T-helper 2 cell (primary cell): ENCODE measurements at places on chromosomes 1 and 21.

- peak; percentile 23 for DNase-seq
Observed at GRCh38 chr1:212606395-212607205, 2.0 kb upstream of the ATF3 start.

- no peak for DNase-seq
Observed at GRCh38 chr1:23506376-23507107, 22.6 kb upstream of the ASAP3 start.

DNA sequence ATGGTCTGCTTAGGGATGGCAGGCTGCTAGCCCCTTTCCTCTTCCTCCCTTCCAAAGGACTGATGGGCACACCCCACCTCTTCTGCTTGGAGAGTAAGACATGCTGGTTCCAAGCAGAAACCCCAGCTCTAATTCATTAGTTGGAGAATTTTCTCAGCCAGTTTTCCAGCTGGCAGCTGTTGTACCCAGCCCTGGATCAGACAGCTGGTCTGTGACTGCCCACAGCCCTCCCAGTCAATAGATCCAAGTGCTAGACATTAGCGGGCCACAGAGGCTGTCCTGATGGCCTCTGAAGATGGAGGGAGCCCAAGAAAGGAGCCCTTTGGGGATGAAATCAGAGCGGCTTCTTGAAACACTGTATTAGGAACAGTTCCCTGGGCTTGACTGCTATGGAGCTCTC, 35.8 kb downstream of the ACOT11 start:
- no peak for DNase-seq

DNA sequence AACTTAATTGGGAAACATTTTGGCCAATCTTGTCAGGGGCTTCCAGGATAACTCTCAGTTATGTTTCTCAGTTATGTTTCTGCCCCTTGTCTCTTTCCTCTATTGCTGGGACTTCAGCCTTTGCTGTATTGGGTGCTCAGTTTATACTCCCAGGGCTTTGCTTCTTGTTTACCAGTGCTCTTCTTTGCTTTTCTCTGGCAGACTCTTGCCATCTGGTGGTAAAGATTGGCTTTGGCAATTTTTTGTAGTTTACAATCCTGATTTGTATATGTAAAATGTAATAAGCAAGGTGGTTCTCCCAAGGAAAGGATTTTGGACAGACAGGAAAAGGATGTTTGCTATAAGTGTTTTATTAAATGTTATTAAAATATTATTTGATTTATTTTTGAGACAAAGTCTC, 37.9 kb downstream of the FABP3 start:
- no peak for DNase-seq

GRCh38 chr1:25806418-25806817, 6.4 kb downstream of the SELENON start:
- DNase-seq, result no peak

- DNase-seq, result no peak
Observed at GRCh38 chr1:115327270-115327669, 10.8 kb downstream of the NGF start.

GRCh38 chr1:220239213-220239612, 33.0 kb downstream of the RAB3GAP2 start:
- DNase-seq, result no peak

DNA sequence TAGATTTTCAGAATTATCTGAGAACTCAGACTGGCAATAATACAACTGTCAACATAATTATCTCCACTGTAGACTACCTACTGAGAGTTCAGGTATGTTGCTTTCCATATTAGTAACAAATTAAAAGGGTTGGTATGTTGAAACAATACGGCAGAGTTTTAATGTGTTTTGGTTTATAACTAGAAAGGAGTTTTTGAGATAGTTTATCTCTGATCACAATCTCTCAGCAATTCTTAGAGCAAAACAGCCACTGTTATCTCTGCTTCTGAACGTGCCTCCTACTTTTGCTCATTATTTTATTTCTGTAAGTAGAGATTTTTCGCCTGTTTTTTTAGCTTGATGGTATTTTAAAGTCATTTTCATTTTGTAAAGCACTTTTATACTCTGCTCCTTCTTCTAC, 118.7 kb downstream of the ZP4 start:
- DNase-seq, result no peak

- no peak for DNase-seq
Observed at GRCh38 chr1:212515329-212515760, 82.6 kb downstream of the NENF start.

DNA sequence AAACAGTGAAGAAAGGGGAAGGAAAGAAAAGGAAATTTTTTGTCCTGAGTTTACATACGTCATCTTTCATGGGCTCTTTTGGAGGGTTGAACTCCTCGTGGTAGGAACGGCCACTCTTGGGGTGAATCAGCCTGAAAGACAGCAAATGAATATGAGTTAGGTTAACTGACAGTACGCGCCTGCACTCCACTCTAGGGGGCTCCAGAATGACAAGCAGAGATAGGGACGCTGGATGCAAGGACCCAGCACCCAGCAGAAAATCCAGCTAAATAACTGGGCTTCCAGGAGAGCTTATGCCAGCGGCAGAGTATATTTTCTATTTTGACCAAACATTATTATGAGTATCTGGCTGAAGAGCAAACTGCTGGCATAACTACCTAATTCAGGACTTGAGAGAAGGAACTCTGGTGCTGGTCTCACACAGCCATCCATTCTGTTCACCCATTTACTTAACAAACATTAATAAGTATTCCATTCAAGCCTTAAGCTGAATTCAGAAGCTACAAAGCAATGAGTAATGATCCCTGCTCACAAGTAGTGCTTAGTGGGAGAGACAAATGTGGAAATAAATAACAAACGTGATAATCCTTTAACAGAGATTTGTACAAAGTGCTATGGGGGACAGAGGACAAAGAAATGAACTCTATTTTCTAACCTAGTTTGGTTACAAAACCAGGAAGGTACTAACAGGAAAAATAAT, 22.1 kb downstream of the AK2 start:
- no peak for DNase-seq

GRCh38 chr1:184615301-184615700, 139.4 kb downstream of the EDEM3 start:
- DNase-seq, result no peak

DNA sequence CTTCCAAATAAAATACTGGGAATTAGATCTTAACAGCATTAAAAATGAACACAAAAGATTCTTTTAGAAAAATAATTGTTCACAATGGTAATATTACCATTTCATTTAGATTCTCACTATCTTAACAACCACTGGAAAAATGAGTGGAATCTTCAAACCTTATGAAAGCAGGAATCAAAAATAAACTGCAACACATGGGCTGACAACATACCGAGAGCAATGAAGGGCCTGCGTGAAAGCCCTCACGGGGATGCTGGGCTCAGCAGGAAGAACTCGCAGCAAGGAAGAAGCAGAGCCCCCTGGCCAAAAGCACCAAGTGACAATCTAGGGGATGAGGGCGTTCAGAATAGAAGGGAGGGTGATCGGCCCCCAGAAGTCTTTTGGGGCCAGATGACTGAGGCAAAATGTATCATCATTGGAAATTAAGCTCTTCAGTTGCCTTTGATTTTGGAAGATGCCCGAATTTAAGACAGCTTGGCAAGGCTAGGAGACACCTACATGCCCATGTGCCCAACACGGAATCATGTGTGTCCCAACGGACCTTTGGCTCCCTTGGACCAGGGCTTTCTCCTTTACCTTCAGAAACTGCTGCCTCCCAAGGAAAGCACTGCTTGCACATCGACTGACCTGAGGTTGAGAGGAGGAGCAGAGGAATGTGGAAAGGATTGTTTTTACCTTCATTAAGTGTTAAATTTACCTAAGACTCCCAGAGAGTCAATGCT, 103.9 kb downstream of the TGFBR3 start:
- no peak for DNase-seq

- no peak for DNase-seq
Observed at GRCh38 chr1:201001962-201002361, 21.6 kb downstream of the KIF21B start.

DNA sequence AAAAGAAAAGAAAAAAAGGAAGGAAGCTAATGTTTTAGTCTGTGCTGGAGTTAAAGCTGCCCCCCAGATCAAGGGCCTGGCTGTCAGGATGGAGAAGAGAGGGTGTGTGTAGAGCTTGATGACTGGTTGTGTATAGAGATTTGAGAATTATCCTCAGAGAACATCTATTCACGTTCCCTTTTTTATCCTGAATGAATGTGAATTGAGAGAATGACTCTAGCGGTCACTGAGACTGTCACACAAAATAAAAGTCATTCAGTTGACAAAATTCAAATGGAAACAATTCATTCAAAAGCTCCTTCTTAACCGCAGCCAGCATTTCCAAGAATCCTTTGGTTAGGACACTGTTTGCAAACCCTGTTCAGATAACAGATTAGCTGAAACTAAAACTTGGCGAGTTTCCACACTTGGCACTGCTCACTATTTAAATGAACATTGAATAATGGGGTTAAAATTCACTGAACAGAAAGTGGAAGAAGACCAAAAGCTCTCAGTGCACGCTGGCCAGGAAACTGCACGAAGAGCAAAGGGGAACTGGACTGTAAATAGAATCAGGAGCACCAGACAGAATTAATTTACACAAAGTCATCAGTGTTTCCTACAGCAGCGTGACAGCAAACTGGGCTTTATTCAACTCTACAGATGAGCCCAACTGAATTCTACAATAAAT, 13.6 kb upstream of the FAM89A start:
- DNase-seq, result no peak

DNA sequence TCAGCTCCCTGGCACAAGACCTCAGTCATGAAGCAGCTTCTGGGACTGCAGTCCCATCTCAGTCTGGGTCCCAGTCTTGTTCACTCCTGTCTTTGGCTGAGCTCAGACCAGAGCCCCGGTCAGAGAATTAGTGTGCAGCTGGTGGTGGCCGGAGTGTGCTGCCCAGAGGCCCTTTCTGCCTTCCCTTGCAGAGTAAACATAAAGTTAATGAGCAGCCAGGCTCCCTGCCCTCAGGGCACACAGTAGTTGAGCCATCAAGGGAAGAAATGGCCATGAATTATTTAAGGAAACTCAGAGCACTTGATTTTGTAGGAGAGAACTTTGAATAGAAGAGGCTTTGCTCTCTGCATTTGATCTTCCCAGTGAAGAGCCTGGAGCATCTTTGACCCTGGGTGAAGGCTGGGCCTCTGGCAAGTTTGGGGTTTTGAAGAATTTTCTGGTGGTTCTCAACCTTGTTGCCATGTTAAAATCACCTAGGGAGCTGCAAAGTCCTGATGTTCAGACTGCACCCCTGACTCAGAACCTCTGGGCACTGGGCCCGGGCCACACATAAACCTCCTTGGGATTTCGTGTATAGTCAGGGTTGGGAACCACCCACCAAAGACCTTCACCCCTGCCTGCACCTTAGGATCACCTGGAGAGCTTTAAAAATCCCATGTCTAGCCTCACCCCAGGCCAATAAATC, 26.4 kb upstream of the SELENON start:
- no peak for DNase-seq

DNA sequence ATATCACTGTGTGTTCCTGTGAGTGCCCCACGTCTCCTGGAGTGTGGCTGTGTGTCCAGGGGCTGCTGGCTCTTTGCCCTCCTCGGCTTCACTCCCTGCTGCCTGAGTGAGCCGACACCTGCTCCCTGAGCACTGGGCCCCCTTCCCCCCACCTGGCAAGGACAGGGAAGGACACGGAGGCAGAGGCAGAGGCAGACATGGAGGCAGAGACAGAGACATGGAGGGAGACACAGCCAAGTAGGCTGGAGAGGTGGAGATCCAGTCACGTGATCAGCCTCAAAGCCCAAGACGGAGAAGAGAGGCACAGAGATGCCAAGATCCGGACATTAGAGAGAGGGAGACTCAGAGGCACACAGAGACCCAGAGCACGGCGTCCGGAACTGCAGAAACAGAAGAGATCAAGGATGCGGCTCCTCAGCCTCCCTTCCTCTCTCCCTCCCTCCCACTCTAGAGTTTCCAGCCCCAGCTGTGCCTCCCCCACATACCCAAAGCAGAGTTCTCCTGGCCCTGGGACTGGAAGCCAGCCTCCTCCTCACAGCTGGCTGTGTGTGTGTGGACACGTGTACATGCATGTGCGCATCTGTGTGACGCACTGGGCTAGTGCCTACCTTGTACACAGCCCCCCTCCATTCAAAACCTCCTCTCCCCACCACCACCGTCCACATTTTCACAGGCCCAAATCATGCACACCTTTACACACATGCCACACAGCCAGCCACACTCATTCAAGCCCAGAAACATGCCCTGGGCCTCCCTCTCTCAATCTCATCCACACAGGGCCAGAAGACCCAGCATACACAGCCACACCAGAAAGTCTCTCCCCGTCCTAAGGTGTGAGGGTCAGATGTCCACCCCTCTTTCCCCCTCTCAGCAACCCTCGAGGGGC, 39.1 kb upstream of the WASF2 start:
- no peak for DNase-seq

DNA sequence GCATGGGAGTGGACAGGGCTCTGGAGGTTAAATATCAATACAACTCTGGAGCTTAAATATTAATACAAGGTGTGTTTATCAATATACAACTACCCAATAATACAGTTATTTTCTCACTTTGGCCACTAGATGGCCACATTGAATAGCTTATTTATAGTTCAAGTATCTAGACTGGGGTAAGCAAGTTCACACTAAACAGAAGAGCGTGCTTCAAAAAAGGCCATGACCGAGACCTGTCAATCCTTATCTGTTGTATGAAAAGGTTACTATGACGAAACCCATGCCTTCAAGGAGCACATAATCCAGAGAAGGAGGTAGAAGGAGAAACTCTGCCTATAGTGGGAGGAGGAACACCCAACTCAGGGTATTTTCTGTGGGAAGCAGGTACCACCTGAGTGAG, 29.1 kb downstream of the CHML start:
- no peak for DNase-seq

- no peak for DNase-seq
Observed at GRCh38 chr1:37723390-37724078, 31.2 kb downstream of the CDCA8 start.

GRCh38 chr1:223129229-223129901, 13.7 kb downstream of the TLR5 start:
- peak; percentile 19 for DNase-seq

GRCh38 chr1:206472454-206472853, 2.2 kb downstream of the IKBKE start:
- DNase-seq, result no peak

DNA sequence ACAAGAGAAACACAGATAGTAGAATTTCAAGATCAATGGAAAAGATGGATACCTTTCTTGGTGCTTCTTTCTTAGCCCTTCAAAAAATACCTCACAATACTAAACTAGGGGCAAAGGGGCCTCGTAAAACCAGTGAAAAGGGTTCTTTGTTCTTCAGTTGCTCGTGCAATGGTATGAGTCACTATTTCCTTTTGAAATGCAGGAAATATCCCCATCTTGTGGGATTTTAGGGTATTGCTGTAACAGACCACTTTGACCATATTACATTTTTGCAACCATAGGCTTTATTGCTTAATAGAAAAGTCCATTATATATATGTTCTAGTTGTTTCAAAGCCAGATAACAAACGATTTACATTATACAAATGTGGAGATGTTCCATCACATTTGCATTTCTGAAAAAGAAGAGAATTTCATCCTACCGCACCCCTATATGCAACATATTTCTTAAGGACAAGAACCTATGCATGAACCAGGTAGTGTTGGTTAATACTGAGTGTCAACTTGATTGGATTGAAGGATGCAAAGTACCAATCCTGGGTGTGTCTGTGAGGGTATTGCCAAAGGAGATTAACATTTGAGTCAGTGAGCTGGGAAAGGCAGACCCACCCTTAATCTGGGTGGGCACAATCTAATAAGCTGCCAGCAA, 88.6 kb upstream of the PKN2 start:
- peak; percentile 24 for DNase-seq
